Ovary (tissue), 10 donors: ENCODE measurements at places on chromosomes 12 and 14. TPM values are rescaled to one million over a fixed set of nuclear protein-coding genes. Genes with fewer than 3 reads are reported as not detected.

- peak overlapping the region; percentile 58 for H3K27ac ChIP-seq
- DNase-seq, result no peak
- no peaks in the 10 kb centered on the region for H3K36me3 ChIP-seq
- no peaks in the 10 kb centered on the region for H3K27me3 ChIP-seq
Observed at GRCh38 chr12:6962285-6963015, 8.0 kb downstream of the PHB2 start.

GRCh38 chr12:113109360-113109759 lies 26.2 kb downstream of the RASAL1 start:
- no peak for DNase-seq
- no peak overlapping the region for H3K4me3 ChIP-seq
- no peaks in the 10 kb centered on the region for H3K36me3 ChIP-seq

DNA sequence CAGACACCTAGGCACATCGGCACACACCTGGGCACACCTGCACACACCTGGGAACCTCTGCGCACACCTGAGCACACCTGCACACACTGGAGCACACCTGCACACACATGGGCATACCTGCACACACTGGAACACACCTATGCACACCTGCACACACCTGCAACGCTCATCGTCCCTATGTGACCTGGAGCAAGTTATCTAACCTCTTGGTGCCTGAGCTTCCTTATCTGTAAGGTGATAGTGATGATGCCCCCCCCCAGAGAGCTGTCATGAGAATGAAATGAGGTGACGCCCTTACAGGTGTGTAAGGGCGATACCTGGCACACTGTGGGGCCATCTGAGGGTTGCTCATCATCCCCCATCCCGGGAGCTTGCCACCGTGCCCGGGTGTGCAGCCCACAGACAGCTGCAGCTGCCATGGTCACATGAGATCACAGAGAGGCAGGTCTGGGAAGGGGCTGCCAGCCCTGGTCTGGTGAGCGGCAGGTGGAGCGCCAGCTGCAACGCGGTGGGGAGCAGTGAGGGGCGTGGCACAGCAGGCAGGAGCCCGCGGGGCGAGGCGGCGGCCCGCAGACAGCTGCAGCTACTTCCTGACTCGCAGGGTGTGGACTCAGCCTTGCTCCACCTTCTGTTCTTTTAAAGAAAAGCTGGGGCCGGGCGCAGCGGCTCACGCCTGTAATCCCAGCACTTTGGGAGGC lies 59.9 kb upstream of the FBRSL1 start:
- H3K36me3 ChIP-seq, result no peaks in the 10 kb centered on the region
- peaks cover 7% of the 10 kb centered on the region for H3K4me1 ChIP-seq
- no peak for DNase-seq
- no peaks in the 10 kb centered on the region for H3K27me3 ChIP-seq

DNA sequence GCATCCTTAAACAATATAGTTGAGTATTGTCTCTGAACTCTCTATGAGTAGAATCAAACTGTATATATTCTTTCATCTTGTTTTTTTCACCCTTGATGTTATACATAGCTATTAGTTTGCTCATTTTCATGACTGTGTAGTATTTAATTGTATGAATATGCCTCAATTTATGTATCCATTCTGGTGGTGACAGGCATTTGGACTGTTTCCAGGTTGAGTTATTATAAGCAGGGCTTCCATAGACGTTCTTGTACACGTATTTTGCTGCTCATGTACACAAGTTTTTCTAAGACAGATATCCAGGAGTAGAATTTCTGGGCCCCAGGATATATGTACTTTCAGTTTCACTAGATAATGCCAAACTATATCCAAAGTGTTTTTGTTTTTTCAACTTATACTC lies 211.4 kb downstream of the NTF3 start:
- no peak for DNase-seq
- H3K4me3 ChIP-seq, result no peak overlapping the region
- H3K27ac ChIP-seq, result no peak overlapping the region
- H3K4me1 ChIP-seq, result no peaks in the 10 kb centered on the region

DNA sequence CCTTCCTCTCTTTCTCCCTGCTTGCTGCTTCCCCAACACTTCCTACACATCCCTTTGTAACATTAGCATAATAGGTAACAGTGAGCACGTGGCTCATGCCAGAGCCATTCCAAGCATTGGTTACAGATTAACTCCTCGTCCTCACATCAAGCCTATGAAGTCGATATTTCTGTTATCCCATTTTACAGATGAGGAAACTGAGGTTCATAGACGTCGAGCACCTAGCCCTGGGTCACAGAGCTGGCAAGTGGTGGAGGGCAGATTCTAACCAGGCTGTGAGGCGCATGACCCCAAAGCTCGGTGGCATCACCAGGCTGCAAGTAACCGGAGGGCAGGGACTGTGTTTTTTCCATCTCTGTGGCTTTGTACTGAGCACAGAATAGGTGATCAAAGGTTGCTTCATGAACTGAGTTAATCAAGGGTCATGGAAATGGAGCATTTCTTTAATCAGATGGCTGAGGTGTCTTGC lies 5.7 kb upstream of the SERPINA1 start:
- no peak for DNase-seq
- no peaks in the 10 kb centered on the region for H3K36me3 ChIP-seq
- H3K27ac ChIP-seq, result no peak overlapping the region
- H3K27me3 ChIP-seq, result no peaks in the 10 kb centered on the region

DNA sequence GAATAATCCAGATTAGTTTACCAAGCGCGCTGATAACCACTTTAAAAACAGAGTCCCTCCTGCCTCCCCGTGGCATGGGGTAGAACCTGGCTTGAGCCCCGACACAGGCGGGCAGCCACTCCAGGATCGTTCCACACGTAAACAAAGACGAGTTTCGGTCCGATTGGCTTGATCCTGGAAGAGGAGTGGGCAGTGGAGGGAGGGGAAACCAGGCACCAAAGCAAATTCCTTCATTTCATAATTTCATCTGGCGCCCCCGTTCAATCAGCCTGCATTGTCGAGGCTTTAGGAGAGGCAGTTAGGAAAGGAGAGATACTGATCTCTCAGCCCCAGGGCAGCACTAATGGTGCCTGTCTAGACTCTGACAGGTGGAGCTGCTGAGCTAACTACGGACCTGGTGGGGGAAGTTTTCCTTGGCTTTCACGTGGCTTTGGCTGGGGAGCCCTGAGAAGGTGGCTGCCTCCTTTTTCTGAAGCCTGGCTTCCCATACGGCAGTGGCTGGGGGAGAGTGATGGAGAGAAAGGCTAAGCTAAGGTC lies 751 bp upstream of the GPRC5A start:
- H3K4me1 ChIP-seq, result peaks cover 4% of the 10 kb centered on the region
- peak overlapping the region; percentile 46 for H3K4me3 ChIP-seq
- peak overlapping the region; percentile 87 for H3K27ac ChIP-seq

DNA sequence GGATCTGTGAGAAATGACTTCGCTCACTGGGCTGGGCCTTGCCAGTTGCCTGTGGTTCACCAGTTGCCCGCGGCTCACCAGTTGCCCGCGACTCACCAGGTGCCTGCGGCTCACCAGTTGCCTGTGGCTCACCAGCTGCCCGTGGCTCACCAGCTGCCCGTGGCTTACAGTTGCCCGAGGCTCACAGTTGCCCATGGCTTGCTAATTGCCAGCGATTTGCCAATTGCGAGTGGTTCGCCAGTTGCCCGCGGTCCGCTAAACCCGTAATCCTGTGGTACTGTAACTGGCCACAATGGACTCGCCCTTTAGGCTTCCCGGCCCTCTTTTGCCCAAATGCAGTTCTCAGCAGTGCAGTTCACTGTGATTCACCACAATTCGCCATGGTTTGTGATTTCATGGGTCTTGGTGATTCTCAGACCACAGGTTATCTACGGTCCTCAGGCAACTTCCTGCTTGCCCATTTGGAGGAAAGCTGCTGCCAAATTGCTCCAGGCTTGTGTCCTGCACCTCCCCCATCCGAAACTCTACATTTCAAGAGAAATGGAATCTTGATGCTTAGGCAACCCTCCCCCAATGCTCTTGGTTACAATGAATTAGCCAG lies 15.0 kb upstream of the MEG3 start:
- no peaks in the 10 kb centered on the region for H3K27me3 ChIP-seq
- H3K4me3 ChIP-seq, result no peak overlapping the region
- H3K27ac ChIP-seq, result no peak overlapping the region
- no peaks in the 10 kb centered on the region for H3K36me3 ChIP-seq
- peak; percentile 13 for DNase-seq

Gene DEPDC4
- 1.1 TPM for total RNA-seq

Gene SERPINA12
- not detected for total RNA-seq
